ENCODE measurements at places on chromosomes 2 and 18. TPM values are rescaled to one million over a fixed set of nuclear protein-coding genes. Genes with fewer than 3 reads are reported as not detected.

FER1L5 gene
- polyA plus RNA-seq: 3.9 TPM

DNA sequence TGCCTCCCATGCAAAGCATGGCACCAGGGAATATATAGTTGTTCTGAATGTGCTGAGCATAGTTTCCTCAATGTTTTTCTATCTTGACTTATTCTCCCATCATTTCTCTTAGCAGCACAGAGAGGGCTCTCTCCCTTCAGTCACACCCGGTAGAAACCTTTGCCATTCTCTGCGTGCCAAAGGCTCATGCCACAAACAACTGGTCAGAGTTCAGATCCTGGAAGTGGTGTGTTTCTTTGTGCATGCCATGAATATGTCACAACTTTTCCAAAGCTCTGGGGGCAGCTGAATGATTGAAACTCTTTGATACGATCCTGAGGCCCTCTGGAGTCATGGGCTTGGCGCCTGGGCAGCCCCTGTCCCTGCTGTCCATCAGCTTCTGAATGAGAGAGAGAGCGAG, 28.0 kb upstream of the EDAR start:
- DNase-seq: no peak

DNA sequence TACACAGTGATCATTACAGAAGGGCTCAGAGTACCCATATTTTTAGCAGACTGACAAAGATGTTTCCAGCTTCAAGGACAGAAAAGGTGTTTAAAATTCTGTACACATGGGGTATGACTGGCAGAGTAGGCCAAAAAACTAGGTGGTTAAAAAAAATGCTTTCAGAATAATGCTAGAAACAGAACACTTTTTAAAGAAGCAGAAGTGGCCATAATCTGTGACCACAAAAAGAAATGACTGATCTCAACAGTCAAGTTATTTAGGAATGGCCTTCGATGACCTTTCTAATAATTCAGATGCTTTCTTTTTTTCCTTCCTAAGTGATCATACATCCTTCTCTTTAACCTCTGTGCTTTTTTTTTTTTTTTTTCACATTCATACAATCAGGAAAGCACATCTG, 4.1 kb upstream of the AQP4 start:
- no peak for DNase-seq

GKN2 gene
- not detected for polyA plus RNA-seq

REEP1 gene
- 88.7 TPM for polyA plus RNA-seq

DNA sequence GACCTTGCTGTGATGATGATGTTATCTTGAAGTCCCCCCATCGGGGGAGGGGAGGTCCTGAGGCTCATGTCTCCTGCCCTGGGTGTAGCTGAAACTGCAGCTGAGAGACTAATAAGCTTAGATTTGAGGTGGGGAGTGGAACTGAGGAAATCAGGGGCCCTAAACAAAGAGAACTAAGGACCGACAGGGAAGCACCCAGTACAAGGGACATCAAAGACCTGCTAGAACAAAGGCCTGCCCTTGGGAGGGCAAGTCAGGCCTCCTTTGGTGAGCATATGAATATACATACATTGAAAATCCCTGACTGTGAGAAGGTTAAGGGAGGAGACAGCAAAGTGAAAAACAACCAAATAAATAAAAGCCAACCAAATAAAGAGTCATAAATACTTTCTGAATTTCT, 1132.5 kb upstream of the CELF4 start:
- no peak for DNase-seq

- DNase-seq: no peak
Observed at GRCh38 chr2:179247318-179248023, 17.2 kb downstream of the SESTD1 start.

GRCh38 chr2:60347781-60348180, 205.7 kb downstream of the BCL11A start:
- no peak for DNase-seq

DNA sequence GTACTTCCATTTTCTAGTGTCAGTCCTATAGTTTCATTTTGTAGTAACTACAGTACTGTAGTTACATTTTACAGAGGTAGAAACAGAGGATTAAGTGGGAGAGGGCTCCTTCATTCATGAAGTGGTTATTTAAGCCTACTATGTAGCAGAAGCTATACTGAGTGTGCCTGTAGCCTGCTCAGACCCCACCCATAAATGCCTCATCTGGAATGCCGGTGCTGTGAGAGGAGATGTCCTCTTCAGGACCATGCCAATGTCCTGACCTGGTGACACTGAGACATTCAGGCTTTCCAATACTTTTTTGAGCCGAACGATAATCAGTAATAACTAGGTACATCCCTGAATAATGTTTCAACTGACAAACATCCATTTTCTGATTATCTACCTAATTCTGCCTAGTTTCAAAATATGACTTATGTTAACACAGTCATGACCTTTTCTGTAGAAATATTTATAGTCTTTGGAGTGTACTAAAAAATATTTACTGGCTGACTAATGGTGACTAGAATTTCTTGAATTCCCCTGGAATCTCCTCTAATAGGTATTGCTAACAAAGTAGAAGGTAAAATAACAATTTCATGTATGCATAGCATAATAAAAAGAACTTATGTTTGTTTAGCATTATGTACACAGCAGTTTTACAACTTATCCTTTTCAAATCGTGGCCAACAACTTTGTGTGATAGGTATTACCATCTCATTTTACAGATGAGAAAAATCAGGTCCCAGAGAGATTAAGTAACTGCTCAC, 10.2 kb upstream of the ARHGAP28 start:
- no peak for DNase-seq

DNA sequence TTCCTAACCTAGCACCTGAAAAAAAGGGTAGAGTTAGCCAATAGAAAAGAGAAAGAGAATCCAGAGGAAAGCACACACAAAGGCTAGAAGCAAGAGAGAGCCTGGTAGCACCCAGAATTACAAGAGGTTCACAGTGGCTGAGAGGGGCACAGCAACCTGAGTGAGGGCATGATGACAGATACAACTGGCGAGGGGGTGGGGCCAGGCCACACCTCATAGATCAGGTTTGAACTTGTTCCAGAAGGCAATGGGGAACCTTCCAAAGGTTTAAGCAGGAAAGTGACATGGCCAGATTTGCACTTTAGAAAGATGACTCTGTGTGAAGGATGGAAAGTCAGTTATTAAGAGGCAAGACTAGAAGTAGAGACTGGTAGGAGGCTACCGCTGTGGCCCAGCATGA, 148.0 kb downstream of the TTC32 start:
- DNase-seq: no peak

NAT8 gene
- polyA plus RNA-seq: 0.54 TPM

C2orf80 gene
- not detected for polyA plus RNA-seq

CYP27A1 gene
- 25.4 TPM for polyA plus RNA-seq

RGPD3 gene
- 0.22 TPM for polyA plus RNA-seq

MOGAT1 gene
- polyA plus RNA-seq: 0.31 TPM

FEV gene
- 0.58 TPM for polyA plus RNA-seq

- DNase-seq: no peak
Observed at GRCh38 chr2:39839261-39839848, 60.3 kb upstream of the THUMPD2 start.

DNA sequence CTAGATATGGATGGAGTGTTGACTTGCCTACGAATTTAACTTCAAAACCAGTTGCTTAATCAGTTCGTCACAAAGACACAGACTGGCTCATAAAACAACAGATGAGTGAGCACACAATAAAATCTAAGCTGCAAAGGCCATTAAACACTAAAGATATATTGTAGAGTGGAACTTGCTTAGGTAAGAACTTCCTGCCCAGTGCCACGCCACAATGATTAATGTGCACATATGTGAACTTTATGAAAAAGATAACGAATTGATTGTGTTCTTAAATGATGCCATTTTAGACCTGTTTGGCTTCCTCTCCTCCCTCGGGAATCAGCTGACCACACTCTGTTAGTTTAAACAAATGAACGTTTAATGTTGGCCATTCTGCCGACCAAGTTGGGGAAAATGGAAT, 2031.3 kb upstream of the CELF4 start:
- no peak for DNase-seq

- DNase-seq: no peak
Observed at GRCh38 chr2:85326406-85327159, 1.2 kb downstream of the TGOLN2 start.

GRCh38 chr2:111950236-111950635, 51.8 kb downstream of the MERTK start:
- no peak for DNase-seq

SLC8A1 gene
- 7.2 TPM for polyA plus RNA-seq

DNA sequence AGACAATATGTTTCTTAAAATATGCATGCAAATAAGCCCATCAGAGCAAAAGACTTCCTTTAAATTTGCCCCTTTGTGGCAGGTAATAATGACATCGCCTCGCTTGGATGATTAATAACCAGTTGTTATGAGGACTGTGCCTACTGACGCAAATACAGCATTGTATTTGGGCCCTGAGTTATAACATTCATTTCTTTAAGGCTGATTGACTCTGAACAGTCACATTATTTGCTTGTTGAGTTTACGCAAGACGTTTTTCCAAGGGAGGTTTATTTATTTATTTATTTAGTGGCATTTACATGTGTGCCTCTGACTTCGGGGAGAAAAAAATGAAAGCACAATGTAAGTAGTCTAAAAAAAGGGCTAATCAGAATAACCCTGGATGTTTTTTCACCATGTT, 88.3 kb downstream of the SLC8A1 start:
- no peak for DNase-seq

- DNase-seq: no peak
Observed at GRCh38 chr2:143692967-143693366, 563.7 kb downstream of the ARHGAP15 start.

GRCh38 chr2:110748489-110748867, 16.1 kb downstream of the ACOXL start:
- no peak for DNase-seq

GALNT5 gene
- 1.7 TPM for polyA plus RNA-seq
